ENCODE measurements at places on chromosomes 3 and 15.

- no peak for DNase-seq
Measured at GRCh38 chr3:99666201-99666600, 27.8 kb downstream of the COL8A1 start.

- no peak for DNase-seq
Measured at GRCh38 chr15:64906402-64906801, 5.3 kb upstream of the ANKDD1A start.

- no peak for DNase-seq
Measured at GRCh38 chr3:179016979-179017670, 54.5 kb downstream of the ZMAT3 start.

GRCh38 chr3:30508339-30508738 is 98.1 kb upstream of the TGFBR2 start:
- no peak for DNase-seq

DNA sequence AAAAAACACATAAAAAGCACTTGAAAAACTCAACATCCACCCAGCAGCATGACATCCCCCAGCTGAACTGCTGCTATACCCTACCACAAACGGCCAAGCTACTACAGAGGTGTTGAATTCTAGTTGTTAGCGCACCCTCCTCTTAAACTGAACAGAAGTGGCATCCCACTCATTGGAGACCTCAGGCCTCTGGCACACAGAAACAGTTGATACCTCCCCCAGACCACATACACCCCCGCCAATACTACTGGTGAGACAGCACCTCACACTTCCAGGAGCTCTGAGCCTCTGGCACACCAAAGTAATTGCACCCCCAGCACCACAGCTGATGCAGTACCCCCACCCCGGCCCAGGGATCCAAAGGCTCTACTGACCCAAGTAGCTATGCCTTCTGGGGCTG is 190.2 kb downstream of the SCAPER start:
- no peak for DNase-seq

DNA sequence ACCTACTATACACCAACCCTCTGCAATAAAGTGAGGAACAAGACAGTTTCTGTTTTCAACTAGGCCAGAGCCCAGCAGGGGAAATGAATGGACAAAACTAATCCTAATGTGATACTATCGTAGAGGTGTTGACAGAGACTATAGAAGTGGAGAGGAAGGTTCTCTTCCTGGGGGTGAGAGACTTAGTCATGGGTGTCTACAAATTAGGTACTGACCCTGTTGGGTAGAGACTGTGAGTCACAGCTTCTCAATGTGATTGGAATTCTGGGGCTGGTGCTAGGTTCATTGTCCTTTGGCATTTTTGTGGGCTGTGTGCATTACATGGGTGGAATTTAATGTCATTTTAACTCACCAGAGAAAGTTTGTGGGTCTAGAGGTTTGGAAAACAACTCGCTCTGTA is 79.3 kb downstream of the ADAMTSL3 start:
- no peak for DNase-seq

GRCh38 chr3:94935738-94936580 is 873.1 kb downstream of the NSUN3 start:
- no peak for DNase-seq

GRCh38 chr15:40918799-40919392 is 10.2 kb upstream of the DLL4 start:
- no peak for DNase-seq

- no peak for DNase-seq
Measured at GRCh38 chr3:8990266-8991215, 27.3 kb upstream of the RAD18 start.

GRCh38 chr3:116155841-116156240 is 289.4 kb downstream of the LSAMP start:
- no peak for DNase-seq

- DNase-seq, result no peak
Measured at GRCh38 chr3:145191543-145191942, 969.4 kb downstream of the PLOD2 start.

- no peak for DNase-seq
Measured at GRCh38 chr15:29233566-29233965, 36.1 kb downstream of the NSMCE3 start.
